ENCODE measurements at places on chromosomes 2 and 18. TPM values are rescaled to one million over a fixed set of nuclear protein-coding genes. Genes with fewer than 3 reads are reported as not detected.

The DCDC2C gene
- 1.2 TPM for total RNA-seq

The NMUR1 gene
- total RNA-seq = 0.41 TPM

The FSIP2 gene
- 2.0 TPM for total RNA-seq

The CDH2 gene
- 215 TPM for total RNA-seq

The CPLX4 gene
- total RNA-seq = not detected

The TEKT4 gene
- total RNA-seq = under 0.01 TPM

The ATP6V1B1 gene
- total RNA-seq = not detected

The CHRNG gene
- total RNA-seq = not detected

The FEV gene
- total RNA-seq = not detected

The NEURL3 gene
- not detected for total RNA-seq

The MARCO gene
- total RNA-seq = under 0.01 TPM

DNA sequence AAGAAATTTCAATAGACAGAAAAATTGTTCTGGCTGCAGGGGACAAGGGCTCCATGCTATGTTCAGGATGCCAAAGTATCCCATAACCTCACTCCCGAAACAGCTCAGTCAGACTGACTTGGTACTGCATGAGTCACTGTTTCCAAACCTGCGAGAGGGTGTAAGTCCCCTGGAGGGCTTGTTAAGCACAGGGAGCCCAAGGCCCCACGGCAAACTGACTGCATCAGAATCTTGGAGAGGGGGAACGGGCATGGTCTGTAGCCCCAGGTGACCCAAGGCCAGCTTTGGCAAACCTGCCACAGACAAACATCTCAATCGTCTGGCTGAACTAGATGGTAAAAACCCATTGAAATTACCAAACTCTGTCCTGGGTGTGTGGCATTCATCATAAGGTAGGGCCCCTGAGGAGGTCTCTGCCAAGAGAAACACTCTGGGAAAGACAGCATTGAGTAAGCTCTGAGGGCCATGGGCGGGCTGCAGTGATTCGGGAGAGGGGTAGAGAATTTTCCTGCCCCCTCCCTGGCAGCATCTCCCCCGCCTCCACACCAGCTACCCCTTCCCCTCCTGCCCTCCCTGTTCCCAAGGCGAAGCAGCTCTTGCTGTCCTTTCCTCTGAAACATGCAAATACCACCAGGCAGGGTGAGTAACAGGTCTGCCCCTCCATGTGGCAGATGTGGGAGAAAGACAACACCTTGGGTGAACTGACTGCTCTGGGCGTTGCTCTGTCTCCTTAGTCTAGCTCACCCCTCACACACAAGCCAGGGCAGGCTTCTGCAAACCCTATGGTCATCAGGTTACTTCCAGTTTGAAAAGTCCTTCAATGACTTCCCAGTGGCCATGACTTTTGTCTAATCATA is 274.7 kb upstream of the SIX2 start:
- no peak for DNase-seq

- DNase-seq = no peak
Measured at GRCh38 chr2:16725549-16725948, 59.9 kb upstream of the CYRIA start.

DNA sequence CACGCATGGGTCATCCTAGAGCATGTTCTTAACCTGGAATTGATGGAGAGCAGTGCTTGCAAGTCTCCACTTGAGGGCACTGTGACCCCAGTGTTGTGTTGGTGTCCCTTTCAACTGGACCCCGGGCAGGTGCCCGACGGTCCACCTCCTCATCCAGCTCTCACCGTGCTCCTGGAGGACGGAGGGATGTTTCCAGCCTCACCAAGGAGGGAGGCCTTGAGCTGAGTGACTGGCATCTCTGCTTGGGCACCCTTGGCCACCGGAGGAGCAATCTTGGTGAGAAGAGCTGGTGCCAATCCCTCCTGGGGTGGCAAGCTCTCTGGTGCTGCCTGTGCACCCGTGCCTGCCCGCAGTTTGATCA is 45.4 kb upstream of the ASB18 start:
- DNase-seq = peak; percentile 39

DNA sequence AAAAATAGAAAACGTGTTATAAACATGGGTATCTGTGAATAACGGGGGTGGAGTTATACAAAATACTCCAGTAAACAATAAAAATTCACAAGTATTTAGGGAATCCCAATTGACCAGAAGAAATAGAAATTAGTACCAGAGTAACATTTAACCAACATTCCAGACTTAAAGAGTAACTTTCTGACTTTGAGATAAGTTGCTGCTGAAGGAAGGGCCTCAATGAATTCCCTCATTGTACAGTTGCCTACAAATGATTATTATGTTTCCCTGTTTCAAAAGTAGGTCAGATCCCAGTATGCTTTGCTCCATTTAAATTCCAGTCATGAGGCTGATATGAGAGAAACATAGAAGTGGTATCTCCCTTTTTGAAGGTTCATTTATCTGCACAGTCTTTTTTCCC is 88.3 kb upstream of the KCNH7 start:
- DNase-seq = no peak

DNA sequence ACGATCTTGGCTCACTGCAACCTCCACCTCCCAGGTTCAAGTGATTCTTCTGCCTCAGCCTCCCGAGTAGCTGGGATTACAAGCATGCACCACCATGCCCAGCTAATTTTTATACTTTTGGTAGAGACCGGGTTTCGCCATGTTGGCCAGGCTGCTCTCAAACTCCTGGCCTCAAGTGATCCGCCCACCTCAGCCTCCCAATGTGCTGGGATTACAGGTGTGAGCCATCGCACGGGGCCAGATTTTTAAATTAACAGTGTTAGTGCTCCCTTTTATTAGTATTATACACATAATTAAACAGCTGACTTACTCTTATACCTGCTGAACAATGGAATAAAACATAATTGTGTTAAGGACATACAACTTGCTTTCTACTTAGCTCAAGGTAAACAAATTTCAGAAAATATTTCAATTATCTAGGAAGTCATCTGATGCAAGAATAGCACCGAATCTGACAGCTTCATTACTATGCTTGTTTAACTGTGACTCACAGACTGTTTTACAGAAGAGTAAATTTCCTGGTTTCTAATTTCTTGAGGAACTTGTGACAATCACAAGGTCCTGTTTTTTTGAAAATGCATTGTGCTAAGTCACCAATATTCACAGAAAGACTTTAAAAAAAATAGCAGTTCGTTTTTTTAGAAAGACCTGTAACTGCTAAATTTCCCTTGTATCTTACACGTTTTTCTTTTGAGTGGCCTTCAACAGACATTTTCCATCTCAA is 51.2 kb downstream of the SPIRE1 start:
- no peak for DNase-seq

GRCh38 chr2:45559436-45559835 is 51.6 kb downstream of the SRBD1 start:
- DNase-seq = no peak

GRCh38 chr2:134021830-134022524 is 231.9 kb upstream of the MGAT5 start:
- DNase-seq = no peak

- DNase-seq = peak; percentile 52
Measured at GRCh38 chr2:98454500-98455235, 10.0 kb downstream of the INPP4A start.

GRCh38 chr2:57908736-57909161 is 137.9 kb upstream of the VRK2 start:
- no peak for DNase-seq

GRCh38 chr2:41026613-41027012 is 574.7 kb upstream of the SLC8A1 start:
- no peak for DNase-seq

DNA sequence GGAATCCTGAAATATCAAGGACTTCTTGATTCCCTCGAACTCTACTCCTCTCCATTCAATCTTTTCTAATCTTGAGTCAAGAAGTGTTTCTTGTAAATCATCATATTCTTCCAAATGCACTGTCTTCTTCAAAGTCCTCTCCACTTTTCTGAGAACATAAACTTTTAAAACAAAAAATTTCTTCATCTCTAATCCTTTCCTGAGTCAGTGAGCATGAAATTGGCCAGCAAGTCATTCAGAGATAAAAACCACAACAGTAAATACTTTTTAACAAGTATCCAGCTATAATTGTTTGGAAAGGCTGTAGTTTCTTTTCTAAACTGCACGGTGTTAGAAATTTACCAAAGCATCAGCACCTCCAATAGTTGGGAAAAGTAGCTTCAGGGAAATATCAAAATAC is 312.6 kb upstream of the GALNT5 start:
- no peak for DNase-seq

DNA sequence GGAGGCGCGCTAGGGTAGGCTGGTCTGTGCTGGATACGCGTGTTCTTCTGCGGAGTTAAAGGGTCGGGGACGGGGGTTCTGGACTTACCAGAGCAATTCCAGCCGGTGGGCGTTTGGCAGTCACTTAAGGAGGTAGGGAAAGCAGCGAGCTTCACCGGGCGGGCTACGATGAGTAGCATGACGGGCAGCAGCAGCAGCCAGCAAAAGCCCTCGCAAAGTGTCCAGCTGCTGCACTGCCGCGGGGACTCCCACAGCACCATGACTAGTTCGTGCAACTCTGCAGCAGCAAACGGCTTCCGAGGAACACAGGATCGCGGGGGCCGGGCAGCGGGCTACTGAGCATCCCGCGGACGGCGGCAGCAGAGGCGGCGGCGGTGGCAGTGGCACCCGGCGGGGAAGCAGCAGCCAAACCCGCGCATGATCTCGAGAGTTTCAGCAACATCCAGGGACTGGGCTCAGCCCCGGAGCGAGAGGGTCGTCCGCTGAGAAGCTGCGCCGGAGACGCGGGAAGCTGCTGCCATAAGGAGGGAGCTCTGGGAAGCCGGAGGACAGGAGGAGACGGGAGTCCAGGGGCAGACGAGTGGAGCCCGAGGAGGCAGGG is 368 bp downstream of the TMEFF2 start:
- no peak for DNase-seq

- DNase-seq = no peak
Measured at GRCh38 chr2:178912416-178913048, 105.3 kb upstream of the TTN start.

DNA sequence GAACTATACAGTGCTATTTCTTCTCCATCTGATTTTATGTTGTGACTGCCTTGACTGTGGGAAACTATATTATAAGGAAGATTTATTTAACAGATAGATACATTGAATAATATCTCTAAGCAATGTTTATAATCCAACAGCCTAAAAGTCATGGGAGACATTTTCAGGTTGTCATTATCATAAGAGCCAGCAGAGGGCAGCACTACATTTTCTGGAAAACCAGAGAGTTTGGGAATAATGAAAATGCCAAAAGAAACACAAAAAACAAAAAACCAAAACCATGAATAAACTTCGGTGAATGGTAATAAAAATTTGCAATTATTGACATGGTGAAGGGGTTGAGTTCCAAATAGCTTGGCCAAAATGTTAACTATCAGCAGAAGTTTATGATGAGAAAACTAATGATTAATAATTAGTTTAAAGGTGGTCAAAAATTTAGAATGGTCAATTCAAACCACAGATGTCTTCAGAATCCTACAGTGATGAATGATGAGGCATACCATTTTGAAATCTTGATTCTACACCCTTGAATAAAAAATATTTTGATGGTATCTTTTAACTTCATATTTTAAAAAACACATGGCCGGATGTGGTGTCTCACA is 4.7 kb downstream of the EEF1B2 start:
- DNase-seq = peak; percentile 33

DNA sequence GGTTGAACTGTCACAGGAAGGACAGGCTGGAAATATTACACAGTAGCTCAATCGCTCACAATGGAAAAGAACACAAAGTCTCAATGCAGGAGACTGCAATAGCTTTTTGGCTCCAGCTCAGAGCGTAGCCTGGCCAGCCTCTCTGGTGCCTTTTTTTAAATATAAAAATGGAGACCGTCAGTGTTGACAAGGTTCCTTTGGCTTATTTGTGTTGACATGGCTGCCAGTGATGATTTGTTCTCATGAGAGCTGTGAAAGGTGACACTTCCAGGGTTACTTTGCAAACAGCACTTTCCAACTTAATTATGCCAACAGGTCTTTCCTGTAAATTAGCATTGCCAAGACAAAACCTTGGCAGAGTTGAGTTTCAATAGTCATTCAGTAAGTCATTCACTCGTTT is 70.8 kb downstream of the KCNE4 start:
- DNase-seq = no peak

DNA sequence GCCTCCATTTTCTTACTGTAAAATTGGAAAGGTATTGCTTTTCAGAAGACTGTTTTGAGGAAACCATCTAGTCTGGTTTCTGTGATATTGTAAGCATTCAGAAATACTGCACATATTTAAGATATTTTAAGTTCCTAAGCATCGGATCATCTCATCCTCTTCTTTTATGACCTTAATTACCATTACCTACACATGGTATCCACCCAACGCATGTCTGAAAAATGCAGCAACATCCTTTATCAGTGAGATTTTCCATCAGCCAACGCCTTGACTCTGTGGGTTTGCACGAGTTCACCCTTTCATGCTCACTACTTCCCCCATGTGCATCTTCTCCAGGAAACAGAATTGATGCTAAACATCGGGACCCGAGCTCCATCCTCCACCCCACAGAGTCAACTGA is 84.3 kb downstream of the COL4A4 start:
- no peak for DNase-seq

DNA sequence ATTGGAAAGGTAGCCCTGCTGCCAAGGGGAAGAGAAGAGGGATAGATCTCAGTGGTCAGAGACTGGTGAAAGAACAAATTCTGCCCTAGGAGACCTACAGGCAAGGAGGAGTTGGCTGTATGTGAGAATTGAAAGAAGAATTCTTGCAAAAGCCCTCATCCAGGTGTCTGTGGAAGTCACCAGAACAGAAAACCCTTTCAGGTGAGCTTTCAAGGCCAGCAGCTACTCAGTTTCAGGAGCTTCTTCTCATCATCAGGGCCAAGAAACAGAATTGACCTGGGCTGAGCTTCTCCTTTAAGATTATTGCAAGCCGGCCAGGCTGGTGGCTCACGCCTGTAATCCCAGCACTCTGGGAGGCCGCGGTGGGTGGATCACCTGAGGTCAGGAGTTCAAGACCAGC is 110.2 kb downstream of the CDK15 start:
- no peak for DNase-seq

DNA sequence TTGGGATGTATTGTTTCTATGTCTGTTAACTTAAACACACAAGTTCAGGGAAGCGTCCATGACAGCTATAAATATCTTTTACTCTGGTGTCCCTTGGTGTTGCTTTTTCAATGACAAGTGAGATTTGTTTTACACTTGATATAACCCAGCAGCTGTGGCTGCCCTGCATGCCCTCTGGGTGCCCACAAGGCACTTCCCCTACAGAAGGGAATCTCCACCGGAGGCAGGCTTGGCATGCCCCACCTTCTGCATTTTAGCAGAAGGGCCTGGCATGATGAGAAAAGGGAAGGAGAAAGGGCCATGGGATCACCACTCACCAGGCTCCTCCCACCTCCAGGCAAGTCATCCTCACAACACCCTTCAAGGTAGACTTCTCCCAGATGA is 68.7 kb downstream of the TMEM247 start:
- no peak for DNase-seq

- DNase-seq = no peak
Measured at GRCh38 chr2:62354771-62355561, 151.0 kb downstream of the TMEM17 start.

GRCh38 chr2:33322612-33323011 is 153.8 kb upstream of the RASGRP3 start:
- DNase-seq = no peak

DNA sequence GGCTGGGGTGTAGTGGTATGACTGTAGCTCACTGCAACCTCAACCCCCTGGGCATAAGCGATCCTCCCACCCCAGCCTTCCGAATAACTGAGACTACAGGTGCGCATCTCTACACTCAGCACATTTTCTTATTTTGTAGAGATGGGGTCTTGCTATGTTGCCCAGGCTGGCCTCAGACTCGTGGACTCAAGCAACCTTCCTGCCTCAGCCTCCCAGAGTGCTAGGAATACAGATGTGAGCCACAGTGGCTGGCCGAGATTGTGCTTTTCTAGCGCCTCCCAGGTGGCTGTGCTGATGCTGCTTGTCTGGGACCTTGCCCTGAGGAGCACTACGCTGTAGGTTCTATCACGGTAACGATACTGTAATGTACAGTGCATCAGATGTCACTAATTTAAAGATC is 155.6 kb downstream of the AGAP1 start:
- DNase-seq = no peak
